ENCODE measurements at places on chromosomes 6 and 20.

DNA sequence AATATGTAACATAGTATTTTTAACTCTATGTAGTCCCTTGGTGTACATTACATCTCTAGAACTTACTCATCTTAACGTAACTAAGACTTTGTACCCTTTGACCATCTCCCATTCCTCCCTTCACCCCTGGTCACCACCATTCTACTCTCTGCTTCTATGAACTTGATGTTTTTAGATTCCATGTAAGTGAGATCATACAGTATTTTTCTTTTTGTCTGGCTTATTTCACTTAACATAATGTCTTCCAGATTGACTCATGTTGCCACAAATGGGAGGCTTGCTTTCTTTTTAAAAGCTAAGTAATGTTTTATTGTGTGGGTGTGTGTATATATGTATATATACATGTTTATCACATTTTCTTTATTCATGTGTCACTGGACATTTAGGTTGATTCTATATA is 55.8 kb downstream of the TMEM200A start:
- DNase-seq, result no peak

GRCh38 chr6:158758941-158759479 is 60.2 kb downstream of the EZR start:
- DNase-seq, result no peak

DNA sequence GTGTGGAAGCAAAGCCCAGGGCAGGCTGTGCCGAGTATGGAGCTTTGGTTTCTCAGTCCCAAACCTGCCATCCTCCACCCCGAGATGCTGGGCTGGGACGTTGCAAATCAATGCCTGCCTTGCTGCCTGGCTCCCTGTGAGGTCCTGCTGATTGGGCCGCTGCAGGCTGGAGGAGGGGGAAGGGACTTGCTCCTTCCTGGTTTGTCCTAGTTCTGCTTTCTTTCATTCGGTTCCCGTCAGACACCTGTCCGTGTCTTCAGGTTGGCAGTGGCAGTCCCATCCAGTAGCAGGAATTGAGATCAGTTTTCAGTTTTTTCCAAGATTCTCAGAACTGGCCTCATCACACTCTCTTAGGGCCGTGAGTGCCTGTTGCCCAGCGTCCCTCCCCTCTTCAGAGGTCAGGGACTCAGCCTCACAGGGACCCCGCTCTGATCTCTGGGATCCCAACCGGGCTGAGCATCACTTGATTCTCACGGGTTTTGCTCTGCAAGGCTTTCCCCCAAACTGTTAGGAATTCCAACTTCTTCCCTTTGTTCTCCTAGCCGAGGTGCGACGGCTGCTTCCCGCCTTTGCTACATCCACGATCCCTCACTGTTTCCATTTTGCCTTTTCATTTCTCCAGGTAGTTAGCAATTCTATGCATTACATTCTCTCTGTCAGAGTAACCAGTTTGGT is 24.2 kb upstream of the TAGAP start:
- no peak for DNase-seq

DNA sequence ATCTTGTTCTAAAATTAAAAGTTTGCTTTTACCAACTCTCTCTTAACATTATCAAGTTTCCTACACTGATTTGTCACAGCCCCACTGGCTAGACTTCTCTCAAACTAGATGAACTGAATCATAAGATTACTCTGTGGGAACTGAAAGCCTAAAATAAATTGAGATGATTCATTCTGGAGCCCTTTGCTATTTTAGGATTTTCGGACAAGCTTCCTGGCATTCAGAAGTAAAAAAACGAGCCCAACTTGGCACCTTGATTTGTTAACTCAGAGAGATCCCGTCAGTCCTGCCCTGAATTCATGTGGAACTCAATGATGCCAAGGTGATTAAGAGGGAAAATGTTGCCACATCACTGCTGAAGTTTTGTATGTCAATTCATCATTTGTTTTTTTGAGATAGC is 122.0 kb upstream of the NRSN1 start:
- DNase-seq, result no peak

DNA sequence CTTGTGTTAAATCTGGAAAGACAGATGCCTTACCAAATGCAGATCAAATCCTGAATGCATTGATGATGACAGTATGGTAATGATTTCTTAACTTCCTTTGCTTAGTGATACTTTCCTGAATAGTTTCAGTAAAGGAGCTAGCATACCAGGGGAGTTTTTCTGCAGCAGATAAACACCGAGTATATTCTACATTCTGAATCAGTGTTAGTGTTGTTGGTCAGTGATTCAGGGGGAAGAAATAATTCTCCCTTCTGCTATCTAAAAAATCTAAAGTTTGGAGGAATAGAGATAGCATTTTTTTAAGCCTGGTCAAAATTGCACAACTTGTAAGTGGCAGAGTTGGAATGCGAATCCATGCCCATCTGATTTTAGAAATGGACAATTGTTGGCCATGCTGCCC is 512.2 kb upstream of the MARCKS start:
- DNase-seq, result no peak

GRCh38 chr6:150228072-150228733 is 85.4 kb downstream of the PPP1R14C start:
- DNase-seq, result no peak

GRCh38 chr6:53956068-53956711 is 155.1 kb upstream of the MLIP start:
- DNase-seq, result no peak

- DNase-seq, result no peak
Measured at GRCh38 chr6:110185879-110186278, 5.7 kb downstream of the CDC40 start.

GRCh38 chr20:56014151-56014550 is 8.8 kb upstream of the CBLN4 start:
- DNase-seq, result no peak

- DNase-seq, result no peak
Measured at GRCh38 chr6:107642861-107643328, 153.0 kb downstream of the SOBP start.

GRCh38 chr6:121442576-121442975 is 7.1 kb downstream of the GJA1 start:
- DNase-seq, result no peak

- peak; percentile 11 for DNase-seq
Measured at GRCh38 chr6:150016324-150017185, 8.8 kb downstream of the RAET1L start.

DNA sequence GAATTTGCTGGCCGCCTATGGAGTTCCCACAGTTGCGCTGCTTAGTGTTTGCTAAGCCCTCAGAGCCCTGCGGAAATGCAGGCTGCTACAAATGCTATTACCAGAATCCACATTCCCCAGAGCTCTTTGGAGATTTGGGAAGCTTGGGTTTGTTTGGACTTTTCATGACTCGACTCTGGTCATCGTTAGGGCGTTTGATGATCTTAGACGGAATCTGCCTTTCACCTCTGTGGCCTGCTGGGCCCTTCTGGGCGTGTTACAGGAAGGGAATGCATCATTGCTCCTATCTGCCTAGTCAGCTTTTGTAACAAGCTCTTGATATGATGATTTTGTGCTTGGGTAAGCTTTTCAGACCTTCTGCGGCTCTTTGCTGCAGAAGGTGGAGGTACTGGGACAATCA is 50.8 kb downstream of the EYA2 start:
- no peak for DNase-seq

DNA sequence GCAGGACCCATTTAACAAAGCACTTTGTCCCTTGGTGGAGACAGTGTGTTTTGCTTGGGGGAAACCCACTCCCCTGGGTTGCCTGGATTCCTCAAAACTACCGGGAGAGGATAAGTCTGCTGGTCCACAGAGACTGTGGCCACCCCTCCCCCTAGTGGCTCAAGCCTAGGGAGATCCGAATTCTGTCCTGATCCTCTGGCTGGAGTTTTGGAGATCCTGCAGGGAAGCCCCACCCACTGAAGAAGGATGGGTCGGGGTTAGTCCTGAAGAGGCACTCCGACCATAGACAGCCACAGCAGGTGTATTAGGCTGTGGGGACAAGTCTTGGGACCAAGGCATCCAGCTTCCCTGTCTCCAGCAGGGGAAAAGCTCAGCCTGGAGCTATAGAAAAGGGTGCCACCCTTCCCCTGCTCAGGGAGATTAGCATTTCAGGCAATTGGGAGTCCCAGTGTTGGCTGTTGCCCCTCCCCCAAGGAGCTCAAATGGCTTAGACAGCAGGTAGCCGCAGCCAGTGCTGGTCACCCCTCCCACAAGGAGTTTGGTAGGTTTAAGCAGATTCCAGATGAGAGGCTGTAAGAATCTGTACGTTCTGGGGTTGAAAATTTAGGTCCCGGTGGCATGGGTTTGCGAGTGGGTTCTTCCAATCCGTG is 750.0 kb downstream of the TBC1D32 start:
- DNase-seq, result no peak

DNA sequence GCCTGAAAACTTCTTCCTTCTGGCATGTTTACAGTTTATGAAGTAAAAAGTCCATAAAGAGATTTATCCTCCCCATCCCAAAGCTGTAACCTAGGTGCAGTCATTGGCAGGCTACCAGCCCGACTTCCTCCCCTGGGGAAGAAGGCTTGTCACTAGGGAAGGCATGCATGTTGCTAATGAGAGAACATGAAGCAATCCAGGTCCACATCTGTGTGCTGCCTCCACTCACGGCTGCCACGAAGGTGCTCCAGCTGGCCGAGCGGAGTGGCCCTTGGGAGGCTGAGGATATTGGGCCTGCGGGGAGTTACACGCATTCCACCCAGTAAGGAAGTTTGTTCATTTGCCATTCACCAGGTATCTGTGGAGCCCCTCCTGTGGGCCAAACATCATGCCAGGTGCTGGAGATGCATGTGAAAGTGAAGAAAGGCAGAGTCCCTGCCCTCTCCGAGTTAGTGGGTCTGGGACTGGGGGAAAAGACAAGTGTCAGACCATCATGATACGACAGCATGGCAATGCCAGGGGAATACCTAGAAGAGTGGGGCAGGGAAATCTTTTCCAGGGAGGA is 257.0 kb downstream of the NRN1 start:
- no peak for DNase-seq

DNA sequence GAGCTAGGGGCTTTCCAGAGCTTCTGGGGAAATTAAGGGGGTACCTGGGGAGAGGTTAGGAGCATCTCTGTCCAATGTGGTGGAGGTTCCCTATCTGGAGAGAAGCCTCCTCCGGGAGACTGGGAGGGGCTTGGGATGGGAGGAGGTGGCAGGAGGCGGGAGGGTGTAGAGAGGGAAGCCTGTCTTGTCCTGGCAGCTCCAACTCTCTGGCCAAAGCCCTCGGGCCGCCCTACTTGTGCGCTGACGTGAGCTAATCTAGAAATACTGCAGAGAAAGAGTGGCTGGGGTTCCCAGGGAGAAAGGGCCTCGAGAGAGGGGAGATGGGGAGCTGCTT is 1.6 kb upstream of the SLC32A1 start:
- DNase-seq, result no peak

GRCh38 chr6:85460921-85461797 is 11.3 kb downstream of the NT5E start:
- DNase-seq, result no peak

- DNase-seq, result no peak
Measured at GRCh38 chr6:148225871-148226270, 116.8 kb upstream of the SASH1 start.

- DNase-seq, result no peak
Measured at GRCh38 chr6:157398151-157398550, 17.2 kb downstream of the ZDHHC14 start.

DNA sequence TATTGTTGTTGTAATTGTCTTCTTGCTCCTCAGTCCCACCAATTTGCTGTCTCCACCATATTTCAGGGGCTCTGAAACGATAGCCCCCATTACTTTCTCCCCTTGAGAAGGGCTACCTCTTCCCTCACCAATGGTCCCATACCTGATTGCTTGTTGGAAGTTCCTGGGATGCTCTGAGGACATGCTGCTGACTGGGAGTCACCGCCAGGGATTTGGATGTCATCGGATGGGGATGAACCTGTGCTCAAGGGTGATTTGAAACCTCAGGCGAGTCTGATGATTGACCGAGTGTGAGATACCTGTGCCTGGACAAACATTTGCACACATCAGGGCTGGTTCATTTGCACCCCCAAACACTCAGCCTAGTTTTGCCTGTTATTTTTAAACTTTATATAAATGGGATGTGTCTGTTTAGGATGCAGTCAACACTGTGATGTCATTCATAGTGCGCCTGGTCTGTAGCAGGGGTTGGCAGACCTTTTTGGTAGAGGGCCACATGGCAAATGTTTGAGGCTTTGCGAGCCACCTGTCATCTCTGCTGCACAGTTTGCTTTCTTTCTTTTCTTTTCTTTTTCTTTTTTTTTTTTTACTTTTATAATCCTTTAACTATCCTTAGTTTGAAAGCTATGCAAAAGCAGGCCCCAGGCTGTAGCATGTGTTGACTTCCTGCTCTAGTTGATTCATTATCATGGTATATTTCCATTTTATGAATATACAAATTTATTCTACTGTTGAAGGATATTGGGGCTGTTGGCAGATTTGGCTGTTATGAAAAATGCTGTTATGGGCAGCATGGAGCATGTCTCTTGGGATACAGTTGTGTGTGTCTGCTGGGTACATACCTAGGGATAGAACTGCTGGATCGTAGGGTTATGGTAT is 118.5 kb upstream of the PHACTR3 start:
- DNase-seq, result no peak

GRCh38 chr6:43966853-43967718 is 160.2 kb downstream of the MRPL14 start:
- no peak for DNase-seq

- no peak for DNase-seq
Measured at GRCh38 chr6:168097621-168098430, 18.8 kb upstream of the FRMD1 start.

GRCh38 chr6:133108419-133108818 is 132.7 kb upstream of the EYA4 start:
- no peak for DNase-seq

- DNase-seq, result peak; percentile 53
Measured at GRCh38 chr20:64079273-64080012, at the start of gene RGS19. Gene RGS19, minus strand, starts transcription at chr20:64079518. Its CDS starts 2,632 bp downstream, at chr20:64076886.

- no peak for DNase-seq
Measured at GRCh38 chr6:112352607-112353006, 5.5 kb downstream of the RFPL4B start.

- DNase-seq, result no peak
Measured at GRCh38 chr6:90230548-90231215, 66.0 kb downstream of the BACH2 start.

GRCh38 chr6:41470029-41470330 is 76.2 kb upstream of the FOXP4 start:
- DNase-seq, result no peak

DNA sequence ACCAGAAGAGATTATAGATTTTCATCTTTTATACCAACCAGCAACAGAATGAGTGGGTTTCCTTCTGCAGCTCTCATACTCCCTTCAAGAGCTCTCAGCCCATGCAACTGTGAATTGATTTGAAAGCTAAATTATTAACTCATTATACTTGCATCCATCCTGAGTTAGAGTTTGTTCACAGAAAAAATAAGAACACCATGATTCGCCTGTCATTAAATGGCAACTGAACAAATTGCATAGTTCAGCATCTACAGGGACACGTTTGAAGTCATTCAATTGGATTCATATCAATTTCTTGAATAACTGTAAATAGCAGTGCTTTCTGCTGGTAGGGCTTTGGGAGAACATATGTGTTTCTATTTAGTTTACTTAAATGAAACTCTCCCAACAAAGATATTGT is 65.7 kb downstream of the NKAIN2 start:
- DNase-seq, result no peak

Data from activated CD4-positive, CD25-positive, alpha-beta regulatory T cell (primary cell).